ENCODE measurements at places on chromosomes 12 and 14.

DNA sequence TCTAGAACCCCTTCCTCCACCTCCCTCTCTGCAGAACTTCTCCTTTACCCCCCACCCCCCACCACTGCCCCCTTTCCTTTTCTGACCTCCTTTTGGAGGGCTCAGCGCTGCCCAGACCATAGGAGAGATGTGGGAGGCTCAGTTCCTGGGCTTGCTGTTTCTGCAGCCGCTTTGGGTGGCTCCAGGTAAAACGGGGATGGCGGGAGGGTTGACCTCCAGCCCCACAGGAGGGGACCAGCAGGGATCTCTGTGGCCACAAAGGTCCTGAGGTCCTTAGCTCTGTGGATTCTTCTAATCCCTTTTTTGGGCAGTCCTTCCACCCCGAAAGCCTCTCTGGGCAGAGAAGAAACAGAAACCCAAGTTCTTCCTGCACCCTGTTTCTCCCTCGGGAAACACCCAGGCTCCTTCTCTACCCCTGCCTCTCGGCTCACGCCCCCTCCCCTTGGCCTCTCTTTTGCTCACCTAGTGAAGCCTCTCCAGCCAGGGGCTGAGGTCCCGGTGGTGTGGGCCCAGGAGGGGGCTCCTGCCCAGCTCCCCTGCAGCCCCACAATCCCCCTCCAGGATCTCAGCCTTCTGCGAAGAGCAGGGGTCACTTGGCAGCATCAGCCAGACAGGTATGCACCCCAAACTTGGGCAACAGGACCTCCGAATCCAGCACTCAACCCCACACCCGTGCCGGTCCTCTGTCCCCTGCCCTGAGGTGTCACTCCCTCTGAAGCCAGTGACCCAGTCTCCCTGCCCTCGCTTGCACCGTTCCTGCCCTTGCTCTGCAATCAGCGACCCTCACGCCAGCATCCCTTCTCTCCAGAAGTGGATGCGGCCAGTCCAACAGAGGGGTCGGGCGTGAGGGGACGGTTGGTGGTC lies 638 bp downstream of the LAG3 start:
- no peak for DNase-seq

DNA sequence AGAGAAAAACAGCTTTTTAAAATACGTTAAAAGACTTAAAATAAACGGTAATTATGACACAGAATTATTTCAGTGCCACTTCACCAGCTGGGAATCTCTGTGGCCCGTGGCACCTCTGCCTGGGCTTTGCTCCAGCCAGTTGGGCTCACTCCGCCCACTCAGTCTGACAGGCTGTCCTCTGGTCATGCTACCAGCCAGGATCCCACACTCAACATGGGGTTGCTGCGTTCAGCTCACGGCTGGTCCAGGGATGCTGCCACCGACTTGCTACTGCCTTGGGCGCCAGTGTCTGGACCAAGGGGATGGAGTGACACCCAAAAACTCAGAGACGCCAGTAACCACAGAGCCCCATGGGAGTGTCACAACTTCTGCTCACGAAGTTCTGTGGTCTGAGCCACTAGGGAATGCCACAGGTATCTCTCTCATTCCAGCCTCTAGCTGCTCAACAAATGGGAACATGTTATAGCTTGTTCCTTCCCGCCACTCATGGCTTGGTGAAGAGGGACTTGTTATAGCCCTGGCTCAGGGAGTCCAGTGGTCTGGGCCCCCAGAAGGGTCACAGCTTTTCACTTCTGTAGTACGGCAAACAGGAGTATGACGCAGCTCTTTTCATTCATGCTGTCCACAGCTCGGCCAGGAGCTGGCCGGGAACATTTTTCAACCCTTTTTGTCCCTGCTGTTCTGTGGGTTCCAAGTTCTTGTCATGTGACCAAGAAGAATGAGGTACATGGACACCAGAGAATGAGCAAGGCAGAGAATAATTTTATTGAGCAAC lies 23.4 kb upstream of the ATXN7L3B start:
- no peak for DNase-seq

GRCh38 chr12:71536279-71536938 lies 96.8 kb downstream of the LGR5 start:
- DNase-seq = no peak

DNA sequence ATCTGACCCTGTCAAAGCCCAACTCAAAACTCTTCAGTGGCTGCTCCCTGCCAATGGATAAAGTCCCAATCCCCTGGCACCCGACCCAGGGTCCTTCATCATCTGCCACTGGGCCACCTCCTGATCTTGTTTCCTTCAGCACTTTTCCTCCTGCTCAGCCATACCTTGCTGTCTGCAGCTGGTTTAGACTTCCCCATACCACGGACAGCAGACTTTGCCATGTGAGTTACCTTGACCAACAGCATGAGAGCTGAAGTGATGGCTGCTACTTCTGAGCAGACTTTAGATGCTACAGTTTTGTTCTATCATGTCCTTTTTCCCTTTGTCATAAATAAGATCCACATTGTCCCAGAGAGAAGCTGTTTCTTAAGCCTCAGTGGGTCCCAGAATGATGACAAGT lies 33.3 kb upstream of the STON2 start:
- peak; percentile 20 for DNase-seq

DNA sequence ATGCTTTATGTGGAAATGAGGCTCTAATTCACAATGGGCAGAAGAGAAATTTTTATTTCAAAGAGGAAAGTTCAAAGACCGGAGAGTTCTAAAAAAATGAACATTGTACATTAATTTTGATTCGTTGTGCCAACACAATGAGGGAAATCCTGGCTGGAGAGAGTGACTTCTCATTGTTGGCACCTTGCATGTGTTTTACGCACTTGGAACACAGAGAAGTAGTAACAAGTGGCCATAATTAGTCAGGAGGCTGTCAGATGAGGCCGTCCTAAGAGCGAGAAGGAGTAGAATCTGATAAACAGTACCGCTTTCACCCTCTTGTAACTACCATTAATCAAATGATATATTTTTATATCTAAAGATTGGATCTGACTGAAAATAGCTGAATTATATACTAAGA lies 6.9 kb downstream of the LMO3 start:
- DNase-seq = peak; percentile 69

DNA sequence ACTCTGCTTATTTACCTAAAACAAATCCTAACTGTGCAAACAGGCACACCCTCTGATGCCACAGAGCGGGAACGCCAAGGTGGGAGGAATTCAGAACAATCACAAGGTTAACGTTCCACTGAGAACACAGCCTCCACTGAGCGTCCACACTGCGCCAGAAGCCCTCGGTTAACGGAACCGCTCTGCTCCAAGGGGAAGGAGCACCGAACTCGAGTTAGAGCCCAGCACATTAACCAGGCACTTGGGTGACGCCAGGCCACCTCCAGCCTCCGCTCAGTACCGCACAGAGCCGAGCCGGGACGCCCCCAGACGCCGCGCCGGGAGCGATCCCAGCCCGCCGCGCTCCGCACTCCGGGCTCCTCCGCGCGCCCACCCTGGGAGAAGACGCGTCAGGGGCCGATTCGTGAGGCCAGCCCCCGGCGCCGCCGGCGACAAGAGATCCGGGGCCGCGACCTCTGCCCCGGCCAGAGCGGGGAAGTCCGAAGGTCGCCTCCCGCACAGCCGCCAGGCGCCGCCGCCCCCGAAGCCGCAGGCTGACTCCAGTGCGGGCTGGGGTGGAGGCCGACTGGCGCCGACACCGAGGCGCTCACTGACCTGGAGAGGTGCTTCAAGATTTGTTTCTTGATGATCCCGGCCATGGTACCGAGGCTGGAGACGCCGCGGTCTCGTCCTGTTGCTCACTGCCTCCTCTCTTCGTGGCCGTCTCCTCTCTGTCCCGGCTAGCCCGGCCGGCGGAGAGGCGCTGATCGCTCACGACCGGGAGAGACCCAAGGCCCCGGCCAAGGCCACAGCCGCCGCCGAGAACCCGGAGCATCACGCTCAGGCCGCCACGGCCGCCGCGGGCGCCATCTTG lies 450 bp downstream of the BLTP3B start:
- no peak for DNase-seq

DNA sequence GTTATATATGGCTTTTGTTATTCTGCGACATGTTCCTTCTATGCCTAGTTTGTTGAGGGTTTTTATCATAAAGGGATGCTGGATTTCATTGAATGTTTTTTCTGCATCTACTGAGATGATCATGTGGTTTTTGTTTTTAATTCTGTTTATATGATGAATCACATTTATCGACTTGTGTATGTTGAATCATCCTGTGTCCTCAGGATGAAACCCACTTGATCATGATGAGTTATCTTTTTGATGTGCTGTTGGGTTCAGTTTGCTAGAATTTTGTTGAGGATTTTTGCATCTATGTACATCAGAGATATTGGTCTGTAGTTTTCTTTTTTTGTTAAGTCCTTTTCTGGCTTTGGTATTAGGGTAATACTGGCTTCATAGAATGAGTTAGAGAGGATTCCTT lies 291.2 kb downstream of the AKAP6 start:
- DNase-seq = peak; percentile 58

- DNase-seq = peak; percentile 7
Measured at GRCh38 chr14:86462193-86462753, 932.3 kb downstream of the FLRT2 start.

DNA sequence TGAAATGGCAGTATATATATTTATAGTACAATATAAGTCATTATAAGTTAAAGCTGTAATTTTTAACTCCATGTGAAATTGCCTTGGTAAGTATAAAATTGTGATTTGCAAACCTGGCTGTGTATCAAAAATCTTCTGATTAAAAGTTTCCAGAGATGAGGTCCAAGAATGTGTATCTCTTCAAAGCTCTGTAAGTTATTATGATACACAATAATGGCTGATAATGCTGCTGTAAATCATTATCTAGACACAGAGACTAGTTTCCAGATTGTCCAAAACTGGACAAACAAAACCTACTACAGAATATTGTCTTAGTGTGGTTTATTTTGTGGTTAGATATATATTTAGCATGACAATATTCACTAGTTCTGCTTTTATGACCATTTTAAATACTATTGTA lies 514.8 kb downstream of the SLC6A15 start:
- DNase-seq = no peak

- DNase-seq = peak; percentile 99
Measured at GRCh38 chr12:67517181-67517887, 131.2 kb upstream of the DYRK2 start.

DNA sequence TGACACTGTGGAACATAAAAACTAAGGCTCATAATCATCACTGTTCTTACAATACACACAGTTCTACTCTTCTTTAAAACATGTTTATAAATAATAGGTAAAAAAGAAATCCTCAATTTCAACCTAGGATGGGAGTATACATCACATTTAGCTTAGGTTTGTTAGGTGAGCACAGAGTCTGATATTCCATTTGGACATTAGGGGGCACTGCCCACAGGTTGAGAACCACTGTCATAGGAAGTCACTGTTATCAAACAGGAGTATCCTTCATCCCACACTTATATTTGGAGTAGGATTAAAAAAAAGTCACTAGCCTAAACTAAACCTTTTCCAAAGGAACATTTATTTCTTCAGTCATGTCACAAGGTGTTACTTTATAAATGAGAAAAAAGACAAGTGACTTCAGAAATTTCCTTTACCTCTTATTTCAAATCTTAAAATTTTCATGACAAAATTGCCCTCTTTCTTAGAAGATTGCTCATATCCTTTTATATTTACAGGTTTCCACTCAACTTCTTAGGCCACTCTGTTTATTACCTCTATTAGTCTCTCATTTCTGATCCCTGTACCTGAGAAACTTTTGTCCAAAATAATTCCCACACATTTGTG lies 240.6 kb downstream of the CPNE8 start:
- DNase-seq = peak; percentile 47

GRCh38 chr14:28782301-28782700 lies 15.7 kb downstream of the FOXG1 start:
- no peak for DNase-seq

GRCh38 chr12:90794212-90794611 lies 160.8 kb downstream of the CCER1 start:
- no peak for DNase-seq

DNA sequence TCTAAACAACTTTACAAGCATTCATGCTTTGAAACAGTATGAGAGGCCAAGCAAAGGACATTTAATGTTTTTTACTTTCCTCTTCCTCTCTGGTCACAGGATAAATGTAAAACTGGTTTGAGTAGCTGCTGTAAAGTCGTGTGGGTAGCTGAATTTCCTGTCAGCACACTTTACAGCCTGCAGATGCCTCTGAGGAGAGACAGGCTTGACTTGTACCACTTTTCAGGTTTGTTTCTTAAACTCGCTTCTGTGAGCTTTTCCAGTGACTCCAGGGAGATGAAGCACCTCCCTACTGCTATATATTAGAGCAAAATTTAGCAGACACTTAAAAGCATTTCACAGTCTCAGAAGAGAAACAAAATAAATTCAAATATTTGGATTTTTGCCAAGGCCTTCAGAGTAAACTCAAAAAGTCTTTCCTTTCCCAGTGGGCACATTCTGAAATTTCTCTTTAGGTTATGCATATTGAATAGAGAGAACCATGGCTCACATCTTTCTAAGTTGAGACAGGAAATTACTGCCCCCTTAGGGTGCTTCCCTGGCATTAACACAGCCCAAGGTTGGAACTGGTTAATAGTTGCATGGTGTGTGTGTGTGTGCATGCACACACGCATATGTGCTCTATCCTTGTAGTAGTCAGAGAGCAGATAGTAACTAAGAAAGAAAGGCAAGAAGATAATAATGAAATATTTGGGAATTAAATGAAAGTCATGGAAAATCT lies 557.3 kb upstream of the MIS18BP1 start:
- peak; percentile 39 for DNase-seq

- no peak for DNase-seq
Measured at GRCh38 chr14:25699981-25700380, 650.0 kb upstream of the STXBP6 start.

DNA sequence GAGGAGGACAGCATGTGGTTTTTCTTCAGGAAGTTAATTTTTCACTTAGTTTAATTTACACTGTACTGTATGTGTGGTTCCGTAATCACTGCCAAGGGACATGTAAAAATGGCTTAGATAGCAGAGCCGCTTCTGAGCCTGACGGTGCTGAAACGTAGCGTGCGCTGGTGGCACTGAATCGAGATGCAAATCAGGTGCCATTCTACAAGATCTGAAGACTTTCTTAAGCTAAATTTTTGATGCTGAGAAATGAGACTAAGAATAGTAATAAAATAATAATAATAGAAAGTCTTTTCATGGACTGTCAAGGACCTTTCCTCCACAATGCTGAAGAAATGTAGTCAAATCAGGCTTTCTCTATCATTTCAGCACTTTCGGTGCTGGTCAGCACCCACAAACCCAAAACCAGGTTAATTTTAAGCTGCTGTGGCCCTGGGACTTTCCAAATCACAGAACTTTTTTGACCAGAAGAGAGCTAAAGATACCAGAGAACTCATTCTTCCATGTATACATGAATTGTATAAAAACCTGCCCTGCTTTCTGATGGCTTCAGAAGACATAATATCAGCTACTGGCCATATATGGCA lies 183.3 kb upstream of the LMO3 start:
- no peak for DNase-seq

GRCh38 chr12:116582610-116583009 lies 23.4 kb downstream of the MAP1LC3B2 start:
- DNase-seq = no peak

All from bronchial epithelial cell (primary cell).